Adipocyte (in vitro differentiated cells): ENCODE measurements at places on chromosomes 6 and 20.

GRCh38 chr6:56764081-56764566, 121.4 kb upstream of the DST start:
- peak; percentile 65 for DNase-seq

- no peak for DNase-seq
Observed at GRCh38 chr20:62643521-62644043, 1.3 kb downstream of the SLCO4A1 start.

DNA sequence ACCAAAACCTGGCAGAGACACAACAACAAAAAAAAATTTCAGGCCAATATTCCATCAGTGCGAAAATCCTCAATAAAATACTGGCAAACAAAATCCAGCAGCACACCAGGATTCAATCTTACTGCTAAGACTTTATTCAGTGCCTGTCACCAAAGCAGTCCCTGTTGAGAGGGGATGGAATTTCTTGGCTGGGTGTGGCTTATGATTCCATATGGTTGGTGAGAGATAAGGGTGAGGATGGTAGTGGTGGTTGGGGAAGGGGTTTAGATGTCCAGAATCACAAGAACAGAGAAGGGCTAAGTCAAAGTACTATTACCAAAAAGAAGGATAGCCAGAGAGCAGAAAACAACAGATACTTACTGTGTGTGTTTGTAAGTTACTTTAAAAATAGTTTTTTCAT, 152.8 kb upstream of the SLC35B3 start:
- DNase-seq: no peak

DNA sequence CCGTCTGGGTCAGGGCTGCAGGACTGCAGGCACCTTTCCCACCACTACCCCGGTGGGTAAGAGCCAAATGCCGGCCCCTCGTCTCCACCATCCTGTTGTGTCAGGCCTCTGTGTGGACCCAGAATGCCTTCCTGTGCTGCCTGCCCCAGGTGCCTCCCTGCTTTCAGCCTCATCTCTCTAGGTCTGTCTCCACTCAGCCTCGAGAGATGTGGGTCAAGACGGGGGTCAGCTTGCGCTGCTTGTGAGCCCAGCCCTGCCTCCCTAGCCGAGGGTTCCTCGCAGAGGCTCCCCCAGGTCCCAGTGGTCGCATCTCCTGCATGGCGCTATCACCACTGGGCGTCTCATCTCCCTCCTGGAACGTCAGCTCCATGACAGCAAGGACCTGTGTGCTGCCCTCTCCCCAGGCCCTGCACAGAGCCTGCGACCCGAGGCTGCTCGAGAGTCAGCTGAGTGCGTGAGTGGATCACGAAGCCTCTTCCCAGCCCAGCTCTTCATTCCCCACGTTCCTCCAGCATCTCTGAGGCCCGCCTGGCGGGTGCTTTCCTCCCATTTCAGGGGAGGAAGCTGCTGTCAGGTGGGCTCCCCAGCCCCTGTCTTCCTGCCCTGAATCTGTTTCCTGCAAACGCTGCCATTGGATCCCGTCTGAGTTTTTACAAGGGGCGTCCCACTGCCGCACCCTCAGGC, 38.7 kb upstream of the ZBP1 start:
- DNase-seq: no peak

GRCh38 chr6:25418454-25419052, 139.4 kb downstream of the CARMIL1 start:
- DNase-seq: peak; percentile 18

DNA sequence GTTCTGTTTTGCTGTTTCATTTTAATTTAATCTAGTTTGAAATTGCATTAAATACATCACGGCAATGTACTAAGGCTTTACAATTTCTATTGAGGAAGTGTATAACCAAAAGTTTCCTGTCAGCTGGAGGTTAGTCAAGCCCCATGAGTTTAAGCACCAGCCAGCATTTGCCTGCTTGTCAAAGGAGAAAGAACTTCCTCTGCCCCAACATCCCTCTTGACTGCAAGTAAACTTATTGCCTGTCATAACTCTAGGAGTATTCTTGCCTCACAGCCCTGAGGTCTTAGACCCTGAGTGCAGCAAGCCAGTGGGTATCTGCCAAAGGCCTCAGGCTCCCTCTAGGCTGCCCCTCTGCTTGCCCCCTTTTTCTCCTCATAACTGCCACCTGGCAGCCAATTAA, 106.7 kb upstream of the INSM1 start:
- DNase-seq: no peak
